ENCODE measurements at places on chromosomes 2 and 18.

DNA sequence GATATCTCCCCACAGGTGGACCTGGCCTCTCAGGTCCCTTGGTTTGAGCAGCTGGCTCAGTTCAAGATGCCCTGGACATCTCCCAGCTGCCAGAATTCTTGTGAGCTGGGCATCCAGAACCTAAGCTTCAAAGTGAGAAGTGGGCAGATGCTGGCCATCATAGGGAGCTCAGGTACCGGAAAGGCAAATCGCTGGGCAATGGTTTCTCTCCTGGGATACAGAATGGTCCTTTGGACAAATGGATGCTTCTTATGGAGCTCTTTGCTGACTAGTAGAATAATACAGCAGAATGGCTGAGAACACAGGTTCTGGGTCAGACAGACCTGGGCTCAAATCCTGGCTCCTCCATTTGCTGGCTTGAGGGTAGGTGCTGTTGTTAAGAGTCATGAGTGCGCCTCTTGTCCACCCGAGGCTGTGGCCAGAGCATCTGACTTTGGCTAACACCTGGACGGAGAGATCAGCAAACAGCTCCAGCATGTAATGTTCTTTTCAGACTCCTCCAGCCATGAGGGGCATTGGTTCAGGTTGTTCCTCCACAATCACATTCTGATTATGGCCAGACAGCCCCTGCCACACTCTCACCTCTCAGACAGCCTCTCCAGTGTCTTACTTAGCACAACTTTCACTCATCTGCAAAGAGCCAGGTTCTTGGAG, 7.5 kb downstream of the ABCG8 start:
- no peak for DNase-seq

DNA sequence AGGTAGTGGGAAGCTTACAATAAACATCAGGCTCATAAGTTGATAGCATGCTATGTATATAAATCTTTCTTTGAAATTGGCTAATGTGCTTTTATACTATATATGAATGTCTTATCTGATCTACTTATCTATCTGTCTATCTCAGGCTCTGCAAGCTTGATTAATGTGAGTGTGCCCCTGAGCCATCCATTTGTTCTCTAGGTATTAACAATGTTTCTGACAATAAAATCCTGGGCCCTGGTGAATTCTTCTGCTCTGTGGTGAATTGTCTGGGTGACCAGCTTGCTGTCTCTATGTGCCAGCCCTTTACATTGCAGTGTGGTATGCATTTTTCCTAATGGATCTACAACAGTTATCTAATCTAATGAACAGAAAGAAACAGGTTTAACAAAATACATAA, 295.9 kb downstream of the HRH4 start:
- no peak for DNase-seq

DNA sequence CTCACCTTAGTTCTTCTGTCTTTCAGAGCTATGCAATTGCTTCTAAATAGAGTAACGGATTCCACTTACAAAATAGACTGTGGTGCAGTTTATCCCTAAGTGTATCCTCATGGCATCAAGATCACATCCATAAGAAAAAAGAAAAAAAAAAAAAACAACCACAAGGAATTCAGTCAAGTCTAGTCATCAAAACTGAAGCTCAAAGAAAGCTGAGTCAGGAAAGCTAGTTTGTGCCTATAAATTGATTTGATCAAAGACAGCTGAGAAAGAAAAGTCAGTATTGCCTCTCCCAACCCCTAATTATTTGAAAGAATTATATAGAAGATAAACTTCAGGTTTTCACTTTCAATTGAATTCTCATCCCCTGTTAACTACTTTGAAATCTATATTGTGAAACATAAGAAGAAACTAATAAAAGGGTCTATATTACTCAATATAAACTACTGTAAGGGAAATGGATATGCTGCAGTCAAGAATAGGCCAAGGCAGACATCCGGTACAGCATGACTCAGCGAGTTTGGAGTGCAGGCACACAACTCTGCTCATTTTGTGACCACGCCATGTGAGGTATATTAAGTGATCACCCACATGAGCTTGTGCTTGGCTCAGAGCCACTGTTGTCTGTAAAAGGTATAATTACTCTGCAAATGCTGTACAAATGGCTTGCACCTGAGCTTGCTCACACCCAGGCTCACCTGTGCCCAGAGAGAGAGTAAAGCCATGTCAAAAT, 568.1 kb upstream of the CRIM1 start:
- no peak for DNase-seq

DNA sequence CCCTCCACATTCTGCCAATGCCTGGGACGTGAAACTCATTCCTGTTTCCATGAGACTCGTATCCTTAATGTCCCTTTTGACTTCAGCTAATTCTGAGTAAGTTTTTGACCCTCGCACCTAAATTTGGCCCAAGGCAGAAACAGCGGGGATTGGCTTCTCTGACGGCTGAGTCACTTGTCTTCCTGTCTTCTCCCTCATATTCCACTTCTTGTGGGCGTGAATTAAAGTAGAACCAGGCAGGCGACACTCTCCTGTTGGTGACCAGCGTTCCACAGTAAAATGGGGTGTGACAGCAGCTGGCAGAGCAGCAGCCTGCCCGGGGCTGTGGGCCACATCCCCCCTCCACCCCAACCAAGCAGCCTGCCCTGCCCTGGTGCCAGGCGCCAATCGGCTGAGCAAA, 15.5 kb downstream of the TTC32 start:
- DNase-seq: no peak

GRCh38 chr18:13302457-13303225, 84.1 kb downstream of the LDLRAD4 start:
- DNase-seq: no peak

- no peak for DNase-seq
These were observed 452.8 kb downstream of the MBD2 start for GRCh38 chr18:53771664-53772063.

- DNase-seq: no peak
These were observed 16.4 kb downstream of the RMC1 start for GRCh38 chr18:23519734-23520133.

DNA sequence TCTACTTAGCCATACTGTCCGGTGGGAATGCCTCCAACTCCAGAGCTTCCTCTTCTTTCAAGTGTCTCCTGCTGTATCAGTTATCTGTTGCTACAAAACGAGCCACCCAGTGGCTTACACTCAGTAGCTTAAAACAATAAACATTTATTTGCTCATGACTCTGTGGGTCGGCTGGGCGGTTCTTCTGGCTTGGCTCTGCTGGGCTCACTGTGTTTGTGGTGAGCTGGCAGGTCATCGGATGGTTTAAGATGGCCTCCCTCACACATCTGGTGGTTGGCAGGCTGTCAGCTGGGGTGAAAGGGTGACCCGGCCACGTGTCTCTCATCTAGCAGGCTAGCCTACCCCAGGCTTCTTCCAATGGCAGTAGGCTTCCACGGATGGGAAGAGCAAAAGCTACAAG, 122.4 kb upstream of the SLC1A4 start:
- no peak for DNase-seq

GRCh38 chr18:59659508-59660170, 37.6 kb downstream of the CCBE1 start:
- DNase-seq: no peak

GRCh38 chr18:60331890-60332289, 40.7 kb downstream of the MC4R start:
- DNase-seq: no peak
